Activated naive CD4-positive, alpha-beta T cell treated with anti-CD3 and anti-CD28 coated beads, Interleukin-2, amount 50 U/mL, for 72 hours (primary cell): ENCODE measurements at places on chromosomes 1 and 21. TPM values are rescaled to one million over a fixed set of nuclear protein-coding genes. Genes with fewer than 3 reads are reported as not detected.

GRCh38 chr1:21631944-21632887, 36.9 kb downstream of the RAP1GAP start:
- no peak for DNase-seq

DNA sequence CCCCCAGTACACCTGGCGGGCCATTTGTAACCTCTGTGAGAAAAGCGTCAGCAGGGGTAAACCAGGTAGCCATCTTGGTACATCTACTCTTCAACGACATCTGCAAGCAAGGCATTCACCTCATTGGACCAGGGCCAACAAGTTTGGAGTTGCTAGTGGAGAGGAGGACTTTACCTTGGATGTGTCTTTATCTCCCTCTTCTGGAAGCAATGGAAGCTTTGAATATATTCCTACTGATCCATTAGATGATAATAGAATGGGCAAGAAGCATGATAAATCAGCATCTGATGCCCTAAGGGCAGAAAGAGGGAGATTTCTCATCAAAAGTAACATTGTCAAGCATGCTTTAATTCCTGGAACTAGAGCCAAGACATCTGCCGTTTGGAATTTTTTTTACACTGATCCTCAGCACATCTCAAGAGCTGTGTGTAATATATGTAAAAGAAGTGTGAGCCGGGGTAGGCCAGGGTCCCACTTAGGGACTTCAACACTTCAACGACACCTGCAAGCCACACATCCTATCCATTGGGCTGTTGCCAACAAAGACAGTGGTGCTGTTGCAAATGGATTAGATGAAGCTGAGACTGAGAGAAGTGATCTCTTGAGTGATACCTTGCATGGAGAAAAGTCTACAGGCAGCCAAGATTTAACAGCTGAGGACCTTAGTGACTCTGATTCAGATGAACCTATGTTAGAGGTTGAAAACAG, 2.7 kb downstream of the ZBED6 start:
- no peak for DNase-seq

DNA sequence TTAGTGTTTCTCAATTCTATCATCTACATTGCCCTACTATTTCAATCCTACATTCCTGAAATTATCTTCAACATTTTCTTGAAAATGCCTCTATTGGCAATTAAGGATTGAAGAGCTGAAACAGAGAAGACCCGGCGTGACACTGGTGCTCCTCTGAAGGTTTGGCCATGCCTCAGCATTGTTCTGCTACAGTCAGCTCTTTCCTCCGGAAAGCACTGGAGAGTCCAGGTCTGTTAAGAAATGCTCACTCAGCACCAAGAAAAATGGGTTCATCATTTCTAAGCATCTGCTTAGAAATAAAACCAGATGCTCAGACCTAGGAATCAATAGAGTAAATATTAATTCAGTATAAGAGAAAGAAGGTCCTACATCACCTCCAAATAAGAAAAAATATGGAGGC, 58.8 kb downstream of the WARS2 start:
- DNase-seq: no peak

Gene HIVEP3
- total RNA-seq: 25.0 TPM
